ENCODE measurements at places on chromosomes 2 and 18. TPM values are rescaled to one million over a fixed set of nuclear protein-coding genes. Genes with fewer than 3 reads are reported as not detected.

Gene POMC
- total RNA-seq: not detected

Gene TUBA3D
- total RNA-seq: not detected

Gene TEKT4
- total RNA-seq: 0.08 TPM

Gene IL36G
- total RNA-seq: not detected

Gene VAMP8
- total RNA-seq: 22.0 TPM

Gene STK39
- total RNA-seq: 5.2 TPM

Gene SERPINB10
- total RNA-seq: not detected

Gene ANKRD29
- 10.1 TPM for total RNA-seq

Gene ELOA2
- not detected for total RNA-seq

Gene EFR3B
- total RNA-seq: 0.45 TPM

Gene RIT2
- total RNA-seq: not detected

Gene CHRNA1
- not detected for total RNA-seq

Gene TSPYL6
- total RNA-seq: not detected

Gene LYG2
- 0.72 TPM for total RNA-seq

Gene COBLL1
- total RNA-seq: 2.9 TPM

Gene SPIRE1
- 12.0 TPM for total RNA-seq

Gene TPO
- not detected for total RNA-seq

Gene ZNF804A
- total RNA-seq: 3.4 TPM

Gene CABYR
- total RNA-seq: 4.1 TPM

Gene REG1A
- not detected for total RNA-seq

Gene TCF7L1
- total RNA-seq: not detected

Gene RASGRP3
- total RNA-seq: 0.45 TPM

Gene GALNT5
- 1.5 TPM for total RNA-seq

Gene NT5C1B
- not detected for total RNA-seq

Gene ANAPC1
- 64.9 TPM for total RNA-seq

Gene CPSF3
- 76.5 TPM for total RNA-seq

Gene DAW1
- 0.11 TPM for total RNA-seq

Gene DOK1
- total RNA-seq: 11.5 TPM

Gene ALLC
- total RNA-seq: 0.41 TPM

Gene MAPRE3
- total RNA-seq: 8.4 TPM

Gene ARHGEF4
- total RNA-seq: 8.9 TPM

Gene NEU2
- total RNA-seq: not detected

Gene GAREM2
- 2.4 TPM for total RNA-seq

Gene SERTAD2
- total RNA-seq: 9.2 TPM

Gene ZNF638
- total RNA-seq: 86.8 TPM

Gene ACOXL
- not detected for total RNA-seq

Gene IL1RL1
- 2.8 TPM for total RNA-seq

Gene ZFAND2B
- 22.0 TPM for total RNA-seq

Gene SCYGR4
- not detected for total RNA-seq

Gene RPE
- 37.8 TPM for total RNA-seq

Gene SLC11A1
- 0.16 TPM for total RNA-seq

Gene ANKRD30B
- 1.4 TPM for total RNA-seq

Gene UGT1A9
- not detected for total RNA-seq

Gene AMER3
- total RNA-seq: not detected

Gene PPP1R1C
- total RNA-seq: 4.6 TPM

Gene LONRF2
- total RNA-seq: 1.3 TPM

Gene ACTG2
- not detected for total RNA-seq

Measured in A375 (cell line).